GM06990 (cell line): ENCODE measurements at places on chromosomes 3 and 15.

DNA sequence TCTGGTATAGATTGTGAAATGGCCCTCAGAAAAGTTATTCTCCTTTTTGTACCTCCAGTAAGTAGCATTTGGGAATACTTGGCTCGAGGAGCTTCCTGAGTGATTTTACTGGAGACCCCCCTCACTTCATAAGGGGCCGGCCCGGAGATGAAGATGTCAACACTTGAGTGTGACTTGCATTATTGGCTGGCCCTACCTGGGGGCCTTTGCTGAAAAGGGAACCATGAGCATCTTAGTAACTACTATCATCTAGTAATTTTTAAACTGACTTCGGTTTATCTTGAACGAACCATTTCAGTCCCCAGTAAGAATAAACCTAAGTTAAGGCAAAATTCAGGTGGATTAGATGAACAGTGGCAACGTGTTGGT is 1.3 kb downstream of the FAIM start:
- DNase-seq = no peak

- DNase-seq = no peak
These were observed 56.0 kb downstream of the SEMA3G start for GRCh38 chr3:52388933-52389332.

- DNase-seq = peak; percentile 55
These were observed 63.1 kb upstream of the MEF2A start for GRCh38 chr15:99502661-99503060.

DNA sequence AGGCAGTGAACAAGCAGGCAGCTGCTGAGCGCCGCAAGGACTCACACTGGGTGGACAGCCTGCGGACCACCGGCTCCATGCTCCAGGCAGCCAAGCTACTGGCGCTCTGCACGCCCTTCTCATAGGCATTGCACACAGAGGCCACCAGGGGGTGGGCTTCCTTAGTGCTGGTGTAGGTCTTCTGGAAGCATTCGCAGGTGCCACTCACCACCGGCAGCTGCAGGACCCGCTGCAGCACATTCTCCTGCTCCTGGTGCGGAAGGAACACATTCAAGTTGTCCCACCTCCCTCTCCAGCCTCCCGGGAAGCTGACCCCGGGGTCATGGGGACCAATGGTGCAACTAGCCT is 6.0 kb downstream of the PLIN1 start:
- no peak for DNase-seq

- DNase-seq = no peak
These were observed 170.1 kb upstream of the GBE1 start for GRCh38 chr3:81931265-81932251.

GRCh38 chr3:35028157-35028556 is 611.2 kb upstream of the ARPP21 start:
- DNase-seq = no peak

- DNase-seq = no peak
These were observed 80.9 kb downstream of the TNIK start for GRCh38 chr3:171379281-171379680.
